ENCODE measurements at places on chromosomes 2 and 18.

DNA sequence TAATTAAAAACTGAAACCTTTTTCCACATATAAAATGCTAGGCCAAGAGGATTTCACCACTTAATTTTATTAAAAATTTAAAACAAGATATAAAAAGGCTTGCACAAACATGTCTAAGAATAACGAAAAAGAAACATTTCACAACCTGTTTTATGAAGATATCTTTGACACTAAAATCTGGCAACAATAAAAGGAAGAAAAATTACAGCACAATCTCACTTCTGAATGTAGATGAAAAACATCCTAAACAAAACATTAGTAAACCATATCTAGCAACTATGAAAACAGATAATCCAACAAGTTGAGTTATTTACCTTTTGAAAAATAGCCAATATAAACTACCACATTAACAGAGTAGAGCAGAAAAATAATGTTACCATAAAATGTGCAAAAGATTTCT lies 185.4 kb upstream of the MMADHC start:
- DNase-seq = no peak

DNA sequence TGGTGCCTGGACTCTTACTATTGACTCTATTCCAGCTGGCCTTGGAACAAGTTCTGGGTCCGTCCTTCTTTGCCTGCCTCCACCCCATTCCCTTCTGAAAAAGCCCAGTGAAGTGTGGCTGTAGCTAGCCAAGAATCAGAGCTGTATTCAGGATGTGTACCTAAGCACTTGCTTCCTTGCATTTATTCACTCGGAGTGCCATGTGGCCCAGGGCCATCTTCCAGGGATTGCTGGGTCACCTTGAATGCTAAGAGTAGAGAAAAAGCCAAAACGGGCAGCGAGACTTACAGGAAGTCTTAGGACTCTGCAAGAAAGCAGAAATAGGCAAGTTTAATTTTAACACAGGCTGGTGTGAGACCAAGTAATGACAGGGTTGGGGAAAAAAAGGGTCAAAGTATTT lies 4.1 kb downstream of the ITGA6 start:
- no peak for DNase-seq

- no peak for DNase-seq
Observed at GRCh38 chr2:143070704-143071103, 58.5 kb upstream of the ARHGAP15 start.

DNA sequence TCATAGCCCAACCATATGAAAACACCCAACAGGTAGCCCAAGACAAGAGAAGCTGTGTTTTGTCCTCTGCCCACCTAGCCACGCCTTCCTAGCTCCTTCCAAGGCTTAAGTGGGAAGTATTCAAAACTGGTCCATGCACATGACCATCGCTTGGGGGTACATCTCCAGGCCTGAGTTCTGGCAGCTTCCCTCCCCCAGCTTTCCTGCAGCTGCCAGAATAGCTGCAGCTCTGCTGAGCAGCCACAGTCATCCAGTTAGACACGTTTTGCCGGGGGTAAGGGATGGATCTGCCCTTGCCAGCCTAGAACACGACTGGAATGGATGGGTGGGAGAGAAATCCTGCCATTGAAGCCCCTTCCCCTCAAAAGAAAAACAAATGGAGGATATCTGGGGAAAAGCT lies 166.8 kb downstream of the NRP2 start:
- no peak for DNase-seq

- DNase-seq = no peak
Observed at GRCh38 chr2:28340312-28341202, 52.1 kb upstream of the FOSL2 start.

- no peak for DNase-seq
Observed at GRCh38 chr2:223042704-223043118, 9.3 kb upstream of the KCNE4 start.

GRCh38 chr18:48563027-48563426 lies 24.2 kb downstream of the CTIF start:
- no peak for DNase-seq

GRCh38 chr2:111143107-111143842 lies 22.6 kb downstream of the BCL2L11 start:
- no peak for DNase-seq

GRCh38 chr2:234313558-234313957 lies 183.3 kb downstream of the ARL4C start:
- DNase-seq = no peak

DNA sequence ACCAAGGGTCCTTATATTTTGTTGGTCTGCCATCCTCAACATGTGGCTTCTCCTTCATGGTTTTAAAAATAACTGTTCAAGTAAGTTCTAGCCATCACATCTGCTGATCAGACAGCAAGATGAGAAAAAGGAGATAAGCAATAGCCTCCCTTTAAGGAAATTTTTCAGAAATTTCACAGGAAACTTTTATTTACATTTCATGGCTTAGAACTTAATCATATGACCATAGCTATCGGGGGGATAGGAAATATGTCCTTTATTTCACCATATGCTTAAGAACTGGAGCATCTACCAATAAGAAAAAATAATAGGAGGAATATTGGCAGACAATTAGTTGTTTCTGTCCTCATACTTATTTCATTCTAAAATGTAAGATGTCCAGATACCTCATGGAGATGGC lies 16.2 kb downstream of the ATF2 start:
- DNase-seq = no peak

DNA sequence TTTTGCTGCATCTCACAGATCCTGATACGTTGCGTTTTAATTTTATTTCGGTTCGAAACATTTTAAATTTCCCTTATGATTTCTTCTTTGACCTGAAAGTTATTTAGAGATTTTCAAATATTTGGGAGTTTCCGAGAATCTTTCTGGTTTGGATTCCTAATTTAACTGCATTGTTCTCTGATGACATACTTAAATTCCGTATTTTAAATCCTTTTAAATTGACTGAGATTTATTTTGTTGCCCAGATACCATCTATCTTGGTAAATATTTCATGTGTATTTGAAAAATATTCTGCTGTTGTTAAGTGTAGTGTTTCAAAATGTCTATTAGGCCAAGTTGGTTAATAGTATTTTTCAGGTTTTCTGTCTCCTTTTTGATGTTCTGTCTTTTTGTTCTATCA lies 37.7 kb downstream of the MROH2A start:
- no peak for DNase-seq

DNA sequence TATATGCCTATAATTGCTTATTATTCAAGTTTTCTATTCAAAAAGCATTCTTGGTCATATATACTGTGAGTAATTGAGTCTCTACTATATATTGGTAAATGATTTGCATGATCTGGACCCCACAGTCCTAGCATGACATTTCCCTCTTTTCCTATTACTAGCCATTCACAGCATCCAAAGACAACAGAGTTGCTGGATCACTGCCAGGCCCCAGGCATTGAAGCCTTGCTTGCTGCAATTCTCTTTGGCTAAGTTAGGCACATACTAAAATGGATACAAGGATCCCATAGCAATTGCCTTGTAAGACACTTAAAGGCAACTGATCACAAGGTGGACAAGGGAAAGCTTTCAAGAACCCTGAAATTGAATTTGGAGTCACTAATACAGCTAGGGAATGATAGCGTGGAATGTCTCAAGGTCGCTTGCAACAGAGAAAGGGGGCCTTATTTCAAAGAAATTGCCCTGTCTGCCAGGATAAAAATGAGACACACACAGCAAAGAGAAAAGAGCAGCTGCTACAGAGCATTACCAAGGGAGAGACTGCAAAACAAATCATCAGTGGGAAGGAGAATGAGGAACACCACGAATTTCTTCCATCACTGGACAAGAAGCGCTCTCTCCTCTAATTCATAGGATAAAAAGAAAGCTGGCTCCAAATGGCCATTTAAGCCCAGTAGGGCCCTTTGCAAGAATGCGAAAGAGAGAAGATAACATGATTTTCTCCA lies 77.1 kb upstream of the EPHA4 start:
- no peak for DNase-seq

DNA sequence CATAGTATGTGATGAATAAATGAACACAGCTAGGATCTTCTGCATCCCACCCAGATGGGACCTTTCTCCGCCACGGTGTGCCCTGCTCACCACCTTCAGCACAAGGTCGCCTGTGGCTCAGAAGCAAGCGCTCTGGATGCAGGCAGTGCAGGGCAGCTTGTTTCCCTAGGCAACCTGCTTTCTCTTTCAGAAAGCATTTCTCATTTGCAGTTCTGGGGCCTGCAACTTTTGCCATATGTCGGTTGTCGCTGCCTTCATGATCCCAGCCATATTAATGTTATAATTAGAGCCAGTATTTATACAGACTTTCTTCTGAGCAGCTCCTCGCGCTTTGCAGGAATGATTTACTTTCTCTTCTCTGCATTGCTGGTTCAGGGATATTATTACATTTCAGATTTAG lies 692.8 kb downstream of the RNF144A start:
- no peak for DNase-seq

DNA sequence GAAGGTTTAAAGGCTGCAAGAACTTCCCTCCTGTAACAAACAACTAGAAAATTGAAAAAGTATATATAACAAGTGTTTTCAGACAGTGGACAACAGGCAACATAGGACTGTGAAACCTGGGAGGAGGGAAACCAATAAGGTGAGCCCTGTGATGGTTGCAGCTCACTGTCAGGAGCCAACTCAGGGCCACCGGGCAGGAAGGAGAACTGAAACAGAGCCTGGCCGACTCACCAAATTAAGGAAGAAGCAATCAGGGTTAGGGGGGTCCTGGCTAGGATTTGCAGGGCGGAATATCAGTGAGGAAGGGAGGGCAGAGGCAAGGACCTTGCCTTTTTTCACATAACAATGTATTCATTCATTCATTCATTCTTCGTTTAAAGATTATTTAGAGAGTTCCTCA lies 21.8 kb upstream of the CNRIP1 start:
- no peak for DNase-seq

DNA sequence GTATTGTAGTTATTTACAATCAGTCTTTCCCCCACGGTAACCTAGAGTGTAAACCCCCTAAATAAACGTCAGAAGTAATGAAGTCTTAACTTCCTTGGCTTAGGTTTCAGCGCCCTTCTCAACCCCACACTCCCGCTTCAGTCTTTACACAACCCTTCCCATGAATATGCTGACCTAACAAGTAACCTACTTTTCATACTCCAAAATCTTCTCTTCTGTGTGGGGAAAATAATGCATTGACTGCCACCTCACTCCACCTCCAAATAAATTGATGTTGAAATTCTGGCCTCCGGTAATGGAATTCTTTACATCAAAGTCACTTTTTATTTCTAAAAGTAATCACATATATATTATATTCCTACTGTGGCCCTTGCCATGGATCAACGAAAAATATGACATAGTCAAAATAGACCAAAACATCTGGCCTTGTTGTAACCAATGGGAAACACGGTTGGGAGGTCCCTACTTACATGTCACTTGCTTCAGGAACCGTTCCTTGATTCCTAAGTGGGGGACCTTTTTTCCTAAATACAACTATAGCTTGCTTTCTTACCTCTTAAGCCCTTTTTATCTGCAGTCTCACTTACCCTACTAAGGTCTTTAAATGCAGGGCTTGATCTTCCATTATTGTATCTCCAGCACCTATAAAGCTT lies 961 bp downstream of the GEN1 start:
- no peak for DNase-seq

DNA sequence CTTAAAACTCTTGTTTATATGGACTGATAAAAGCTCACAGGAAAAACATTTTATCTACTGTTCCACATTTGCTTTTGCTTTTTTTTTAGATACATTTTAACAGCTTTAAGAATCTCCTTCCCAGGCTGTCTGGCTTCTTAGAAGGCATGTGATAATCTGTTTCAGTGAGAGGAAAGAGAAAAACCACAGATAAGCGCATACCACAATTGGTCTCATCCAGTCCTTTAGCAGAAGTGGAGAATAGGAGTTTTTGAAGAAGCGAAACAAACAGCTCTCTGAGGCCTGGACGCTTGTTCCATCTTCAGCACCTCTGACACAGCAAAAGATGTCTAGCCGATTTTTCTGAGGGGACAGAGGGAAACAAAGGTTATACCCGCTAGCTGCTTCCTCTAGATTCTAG lies 37.6 kb downstream of the RMC1 start:
- DNase-seq = no peak

DNA sequence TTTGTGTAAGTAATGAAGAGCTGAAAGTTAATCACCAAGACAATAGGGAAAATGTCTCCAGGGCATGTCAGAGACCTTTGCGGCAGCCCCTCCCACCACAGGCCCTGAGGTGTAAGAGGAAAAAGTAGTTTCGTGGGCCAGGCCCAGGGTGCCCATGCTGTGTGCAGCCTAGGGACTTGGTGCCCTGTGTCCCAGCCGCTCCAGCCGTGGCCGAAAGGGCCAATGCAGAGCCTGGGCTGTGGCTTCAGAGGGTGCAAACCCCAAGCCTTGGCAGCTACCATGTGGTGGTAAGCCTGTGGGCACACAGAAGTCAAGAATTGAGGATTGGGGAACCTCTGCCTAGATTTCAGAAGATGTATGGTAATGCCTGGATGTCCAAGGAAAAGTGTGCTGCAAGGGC lies 52.5 kb downstream of the CENPO start:
- DNase-seq = no peak

- no peak for DNase-seq
Observed at GRCh38 chr2:149872638-149873150, 285.1 kb upstream of the MMADHC start.

DNA sequence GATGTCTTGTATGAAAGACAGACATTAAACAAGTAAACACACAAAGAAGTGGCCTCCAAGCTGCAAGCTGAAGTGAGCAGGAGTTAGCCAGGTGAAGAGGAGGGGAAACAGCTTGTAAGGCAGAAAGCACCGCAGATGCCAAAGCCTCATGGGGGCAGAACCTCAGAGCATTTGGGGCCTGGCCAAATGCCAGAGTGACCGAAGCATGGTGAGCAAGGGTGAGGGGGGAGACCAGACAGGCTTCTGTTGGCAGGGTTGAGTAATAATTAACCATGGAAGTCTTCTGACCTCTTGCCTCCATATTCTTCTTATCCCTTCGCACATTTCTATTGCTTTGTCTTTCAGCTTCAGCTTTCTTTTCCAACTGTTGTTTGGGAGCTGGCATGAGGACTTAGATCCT lies 5.6 kb downstream of the QPCT start:
- DNase-seq = no peak

- DNase-seq = peak; percentile 4
Observed at GRCh38 chr2:39728941-39729351, 50.1 kb downstream of the THUMPD2 start.

DNA sequence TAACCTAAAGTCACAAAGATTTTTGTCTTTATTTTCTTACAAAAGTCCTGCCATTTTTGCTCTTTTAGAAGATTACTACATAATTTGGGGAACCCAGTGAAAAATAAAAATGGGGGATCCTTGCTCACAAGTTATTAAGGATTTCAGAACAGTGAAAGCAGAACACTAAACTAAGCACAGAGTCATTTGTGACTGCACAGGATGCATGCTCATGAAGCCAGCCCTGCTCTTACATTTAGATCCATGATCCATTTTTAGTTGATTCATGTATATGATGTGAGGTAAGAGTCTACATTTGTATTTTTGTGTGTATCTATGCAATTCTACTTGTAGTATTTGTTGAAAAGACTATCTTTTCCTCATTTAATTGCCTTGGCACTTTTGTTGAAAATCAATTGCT lies 21.8 kb downstream of the SP140L start:
- no peak for DNase-seq

Data from stimulated activated CD4-positive, alpha-beta T cell treated with anti-CD3 and anti-CD28 coated beads, Interleukin-12 subunit alpha, Interleukin-12 subunit beta, amount 100 ng/mL, for 48 hours (primary cell).